ENCODE measurements at places on chromosomes 11 and 22.

- DNase-seq: no peak
Observed at GRCh38 chr11:47469361-47470179, 20.6 kb upstream of the RAPSN start.

GRCh38 chr11:70878366-70878765 lies 374.0 kb downstream of the SHANK2 start:
- DNase-seq: no peak

DNA sequence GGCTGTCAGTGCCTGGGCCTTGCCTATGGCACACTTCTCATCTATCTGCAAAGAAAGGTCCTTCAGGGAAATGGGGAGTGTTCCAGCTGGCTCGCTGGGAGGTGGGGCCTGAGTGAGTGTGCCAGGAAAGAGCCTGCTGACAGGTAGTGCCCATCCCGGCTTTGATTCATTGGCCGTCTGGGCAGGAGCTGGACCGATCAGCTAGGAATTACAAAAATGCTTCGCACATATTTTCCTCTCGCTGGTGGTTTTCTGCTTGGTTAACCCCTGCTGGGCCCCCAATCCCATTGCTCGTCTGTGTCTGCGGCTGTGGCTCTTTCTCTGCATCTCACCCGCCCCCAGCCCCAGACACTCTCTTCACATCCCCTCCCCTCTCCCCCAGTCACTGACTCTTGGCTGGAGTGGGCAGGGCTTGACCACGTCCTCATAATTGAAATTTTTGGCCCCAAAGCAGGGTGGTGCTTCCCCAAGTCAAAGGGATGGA lies 10.8 kb downstream of the LIF start:
- DNase-seq: no peak

- DNase-seq: no peak
Observed at GRCh38 chr11:46977038-46977813, 40.7 kb downstream of the CSTPP1 start.

- DNase-seq: no peak
Observed at GRCh38 chr11:3130269-3131071, 34.6 kb downstream of the OSBPL5 start.

DNA sequence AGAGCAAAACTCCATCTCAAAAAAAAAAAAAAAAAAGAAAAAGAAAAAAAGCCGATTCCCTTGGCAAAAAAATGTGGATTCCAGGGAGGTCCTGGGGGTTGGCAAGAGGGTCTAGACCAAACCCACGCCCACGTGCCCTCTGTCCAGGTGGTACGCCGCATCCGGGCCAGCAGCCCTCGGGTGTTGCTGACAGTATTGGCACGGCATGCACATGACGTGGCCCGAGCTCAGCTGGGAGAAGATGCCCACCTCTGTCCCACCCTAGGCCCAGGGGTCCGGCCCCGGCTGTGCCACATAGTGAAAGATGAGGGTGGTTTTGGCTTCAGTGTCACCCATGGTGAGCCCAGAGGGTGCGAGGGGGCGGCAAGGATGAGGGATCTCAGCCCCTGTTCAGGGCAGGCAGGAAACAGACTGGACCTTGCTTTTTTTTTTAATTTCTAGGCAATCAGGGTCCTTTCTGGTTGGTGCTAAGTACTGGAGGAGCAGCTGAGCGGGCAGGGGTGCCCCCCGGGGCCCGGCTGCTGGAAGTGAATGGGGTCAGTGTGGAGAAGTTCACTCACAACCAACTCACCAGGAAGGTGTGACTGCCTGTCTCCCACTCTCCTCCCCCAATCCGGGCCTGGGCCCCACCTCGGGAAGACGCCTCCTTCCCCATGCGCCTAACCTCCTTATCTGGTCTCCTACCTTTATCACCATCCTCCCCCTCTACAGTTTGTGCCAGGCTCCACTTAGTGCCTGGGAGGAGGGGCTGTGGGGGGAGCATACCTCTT lies 2.0 kb downstream of the NHERF4 start:
- DNase-seq: no peak

DNA sequence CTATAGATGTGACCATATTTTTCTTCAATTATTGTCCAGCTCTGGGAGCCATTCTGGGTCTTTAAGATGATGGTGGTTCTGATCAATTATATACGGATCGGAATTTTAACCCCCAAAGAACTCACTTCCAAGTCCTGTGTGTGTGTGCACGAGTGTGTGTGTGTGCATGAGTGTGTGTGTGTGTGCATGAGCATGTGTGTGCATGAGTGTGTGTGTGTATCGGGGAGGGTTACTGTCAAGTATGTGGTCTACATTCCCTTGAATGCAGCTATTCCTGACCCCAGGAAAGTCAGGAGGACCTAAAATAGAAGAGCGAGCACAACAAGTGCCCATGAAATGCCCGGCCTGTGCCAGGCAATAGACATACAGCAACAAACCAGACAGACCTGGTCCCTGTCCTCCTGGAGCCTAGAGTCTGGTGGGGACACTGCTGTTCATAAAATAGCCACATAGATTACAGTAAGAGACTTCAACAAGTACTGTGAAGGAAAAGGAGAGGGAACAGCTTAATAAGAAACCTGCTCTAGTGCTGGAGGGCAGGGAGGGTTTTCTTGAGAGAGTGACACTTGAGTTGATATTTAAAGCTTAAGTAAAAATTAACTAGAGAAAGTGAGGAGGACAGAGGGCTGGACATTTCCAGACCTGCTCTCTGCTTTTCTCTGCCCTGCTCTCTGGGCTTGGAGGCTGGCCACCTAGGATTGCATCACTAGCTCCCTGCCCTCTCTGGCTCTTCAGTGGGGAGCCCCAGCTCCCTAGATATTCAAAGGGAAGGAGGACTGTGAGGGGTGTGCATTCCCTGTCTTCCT lies 66.1 kb upstream of the SPON1 start:
- no peak for DNase-seq

- DNase-seq: peak; percentile 1
Observed at GRCh38 chr11:134346101-134346975, 14.6 kb downstream of the GLB1L2 start.

- no peak for DNase-seq
Observed at GRCh38 chr11:10885703-10886363, 28.0 kb upstream of the ZBED5 start.

DNA sequence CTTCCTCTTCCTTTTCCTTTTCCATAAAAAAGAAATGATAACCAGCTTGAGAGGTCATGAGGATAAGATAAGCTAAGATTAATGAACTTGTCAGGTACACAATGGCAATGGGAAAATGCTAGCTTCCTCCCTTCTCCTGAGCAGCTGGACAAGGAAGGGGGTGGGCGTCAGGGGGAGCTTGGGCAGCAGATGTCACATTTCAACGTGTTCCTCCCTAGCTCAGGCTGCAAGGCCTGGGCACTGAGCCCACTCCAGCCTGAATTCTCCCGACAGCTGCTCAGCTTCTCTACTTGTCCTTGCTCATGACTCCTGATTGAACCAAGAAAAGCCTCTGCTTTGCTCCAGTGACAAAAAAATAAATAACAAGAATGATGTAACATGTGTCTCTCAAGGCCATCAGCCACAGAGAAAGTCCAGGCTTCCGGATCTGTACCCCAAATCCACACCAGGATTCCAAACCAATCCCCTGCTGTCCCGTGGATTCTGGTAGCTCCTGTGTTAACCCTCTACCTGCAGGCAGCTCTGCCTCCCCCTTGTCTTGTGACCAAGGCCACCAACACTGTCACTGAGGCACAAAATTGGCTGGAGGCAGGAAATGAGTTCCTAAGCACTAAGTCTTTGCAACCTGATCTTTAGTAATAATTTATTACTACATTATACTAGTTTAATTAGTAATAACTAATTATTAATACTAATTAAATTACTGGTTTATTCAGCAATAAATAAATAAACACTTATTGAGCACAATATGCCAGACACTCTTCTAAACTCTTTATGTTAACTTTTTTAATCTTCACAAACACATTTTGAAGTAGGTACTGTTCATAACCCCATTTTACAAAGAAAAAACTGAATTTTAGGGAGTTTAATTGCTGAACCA lies 146.5 kb downstream of the CCDC34 start:
- DNase-seq: no peak

DNA sequence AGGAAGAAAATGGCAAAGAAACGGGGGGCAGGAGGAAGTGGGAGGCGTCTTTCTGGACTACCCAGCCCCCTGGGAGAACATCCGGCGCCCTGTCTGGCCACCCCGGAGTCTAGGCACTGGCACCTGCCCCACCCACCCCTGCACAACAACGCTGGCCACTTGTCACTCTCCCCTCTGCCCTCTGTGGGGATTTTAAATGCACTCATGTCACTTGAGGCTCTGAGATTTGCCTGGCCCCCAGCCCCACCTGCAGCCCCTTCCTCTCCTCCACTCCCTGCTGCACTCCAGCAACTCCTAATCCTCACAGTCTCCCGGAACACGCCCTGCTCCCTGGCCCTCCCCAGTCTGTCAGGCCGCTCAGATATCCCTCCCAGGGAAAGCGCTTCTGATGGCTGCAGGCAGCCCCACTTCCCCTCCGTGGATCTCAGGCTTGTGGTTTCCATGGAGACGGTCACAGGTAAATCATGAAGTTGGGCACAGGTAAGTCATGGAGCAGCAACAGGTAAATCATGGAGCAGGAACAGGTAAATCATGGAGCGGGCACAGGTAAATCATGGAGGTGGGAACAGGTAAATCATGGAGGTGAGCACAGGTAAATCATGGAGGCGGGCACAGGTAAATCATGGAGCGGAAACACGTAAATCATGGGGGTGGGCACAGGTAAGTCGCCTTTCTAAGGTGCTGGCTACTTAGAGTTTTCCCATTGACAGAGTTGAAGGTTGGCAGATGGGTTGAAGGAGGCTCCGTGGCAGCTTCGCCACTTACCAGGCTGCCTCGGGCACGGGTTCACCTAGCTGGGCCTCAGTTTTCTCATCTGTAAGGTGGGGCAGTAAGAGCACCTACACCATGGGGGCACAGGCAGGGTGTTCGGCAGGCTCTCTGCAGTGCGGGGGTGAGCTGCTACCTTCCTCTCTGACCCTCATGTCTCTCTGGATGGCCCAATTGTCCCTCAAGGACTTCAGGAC lies 79.0 kb upstream of the SHISAL1 start:
- DNase-seq: no peak

GRCh38 chr11:44625759-44626523 lies 60.5 kb downstream of the CD82 start:
- peak; percentile 5 for DNase-seq

DNA sequence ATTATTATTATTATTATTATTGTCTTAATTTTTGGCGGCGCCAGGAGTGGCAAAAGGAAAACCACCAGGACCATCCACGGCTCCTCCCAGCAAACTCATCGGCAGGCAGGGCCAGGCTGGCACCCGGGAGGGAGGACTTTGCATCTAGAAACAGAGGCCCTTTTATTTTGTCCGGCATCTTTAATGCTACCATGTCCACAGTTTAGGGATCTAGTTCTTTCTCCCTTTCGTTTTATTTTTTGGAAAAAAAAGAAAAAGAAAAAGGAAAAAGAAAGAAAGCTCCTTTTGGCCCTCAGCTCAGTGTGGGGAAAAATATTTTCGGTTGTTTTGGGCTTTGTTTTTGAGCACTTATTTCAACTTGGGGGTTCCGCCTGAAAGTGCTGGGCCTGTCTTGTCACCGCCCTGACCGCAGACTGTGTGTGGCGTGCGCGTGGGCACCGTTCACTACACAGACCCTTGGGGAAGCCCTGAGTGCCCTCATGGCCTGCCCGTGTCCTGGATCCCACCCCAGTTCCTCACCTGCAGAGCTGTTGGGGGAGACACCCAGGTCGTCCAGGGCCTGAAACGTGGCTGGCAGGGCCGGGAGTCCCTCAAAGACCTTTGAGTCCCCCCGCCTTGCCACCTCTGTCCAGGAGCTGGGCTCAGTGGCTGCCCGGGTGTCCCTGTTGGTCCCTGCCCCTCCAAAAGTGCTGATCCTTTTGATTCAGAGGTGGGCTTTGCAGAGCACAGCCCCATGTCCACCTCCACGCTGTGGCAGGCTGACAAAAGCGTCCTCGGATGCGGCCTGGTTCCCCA lies 69.1 kb upstream of the PPARA start:
- no peak for DNase-seq
